ENCODE measurements at places on chromosomes 5 and 9.
A peak's percentile ranks its signal among the peaks of the same experiment; 100 is the strongest.

DNA sequence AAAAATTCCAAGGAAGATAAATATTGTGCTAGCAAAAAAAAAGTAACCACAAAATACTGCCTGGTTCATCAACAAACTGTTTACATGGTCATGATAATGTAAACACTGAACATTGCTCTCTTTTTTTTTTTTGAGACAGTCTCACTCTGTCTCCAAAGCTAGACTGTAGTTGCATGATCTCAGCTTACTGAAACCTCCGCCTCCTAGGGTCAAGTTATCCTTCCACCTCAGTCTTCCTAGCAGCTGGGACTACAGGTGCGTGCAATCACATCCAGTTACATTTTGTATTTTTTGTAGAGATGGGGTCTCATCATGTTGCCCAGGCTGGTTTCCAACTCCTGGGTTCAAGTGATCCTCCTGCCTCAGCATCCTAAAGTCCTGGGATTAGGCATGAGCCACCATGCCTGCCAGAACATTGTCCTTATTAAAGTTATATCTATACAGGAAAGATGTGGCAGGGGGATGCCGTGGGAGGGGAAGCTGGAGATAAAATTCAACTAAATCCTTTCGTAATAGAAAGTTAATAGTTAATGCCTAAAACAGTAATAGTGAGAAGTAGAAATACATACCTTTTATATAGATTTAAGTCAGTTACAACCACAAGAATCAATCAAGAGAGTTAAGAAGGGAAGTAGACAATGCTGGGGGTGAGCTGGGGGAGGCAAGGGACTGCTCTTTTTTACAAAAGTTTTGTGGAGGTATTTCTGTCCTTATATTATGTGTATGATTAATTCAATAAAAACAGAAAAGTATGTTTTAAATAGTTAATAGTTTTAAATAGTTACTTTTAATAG, 52.3 kb downstream of the RGMB start:
- no peak for DNase-seq

DNA sequence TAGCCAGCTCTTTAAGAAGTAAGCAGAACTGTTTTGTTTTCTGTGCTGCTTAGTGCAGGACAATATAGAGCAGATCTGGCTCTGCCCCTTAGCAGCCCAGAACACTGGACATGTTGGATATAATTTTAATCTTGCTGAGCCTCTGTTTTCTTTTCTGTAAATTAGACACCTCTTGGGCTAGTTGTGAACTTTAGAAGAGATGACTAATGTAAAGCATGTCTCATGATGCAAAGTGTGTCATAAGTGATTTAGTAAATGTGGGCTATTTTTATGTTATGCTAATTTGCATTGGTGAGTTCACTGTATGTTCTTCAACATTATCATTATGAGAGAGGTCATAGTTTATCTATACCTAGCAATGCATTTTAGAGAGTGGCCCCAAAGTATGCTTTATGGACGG, 156.1 kb upstream of the ADAMTSL1 start:
- DNase-seq, result no peak

DNA sequence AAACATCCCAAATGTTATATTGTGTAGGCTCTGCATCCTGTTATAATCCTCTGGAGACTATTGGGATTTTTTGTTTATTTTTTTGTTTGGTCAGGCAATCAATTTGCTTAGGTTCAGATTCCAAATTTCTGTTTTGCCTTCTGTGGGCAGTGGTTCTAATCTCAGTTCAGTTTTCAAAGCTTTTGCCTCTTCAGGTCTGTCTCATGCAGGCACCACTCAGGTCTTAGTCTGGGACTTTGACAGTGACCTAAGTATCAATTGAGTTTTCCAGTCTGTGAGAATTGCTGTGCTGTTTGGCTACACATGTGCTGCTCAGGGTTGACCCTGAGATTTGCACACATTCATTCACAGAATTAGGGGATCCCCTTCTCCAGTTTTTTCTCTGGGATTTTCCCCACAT, 14.1 kb downstream of the SNX2 start:
- DNase-seq, result no peak

DNA sequence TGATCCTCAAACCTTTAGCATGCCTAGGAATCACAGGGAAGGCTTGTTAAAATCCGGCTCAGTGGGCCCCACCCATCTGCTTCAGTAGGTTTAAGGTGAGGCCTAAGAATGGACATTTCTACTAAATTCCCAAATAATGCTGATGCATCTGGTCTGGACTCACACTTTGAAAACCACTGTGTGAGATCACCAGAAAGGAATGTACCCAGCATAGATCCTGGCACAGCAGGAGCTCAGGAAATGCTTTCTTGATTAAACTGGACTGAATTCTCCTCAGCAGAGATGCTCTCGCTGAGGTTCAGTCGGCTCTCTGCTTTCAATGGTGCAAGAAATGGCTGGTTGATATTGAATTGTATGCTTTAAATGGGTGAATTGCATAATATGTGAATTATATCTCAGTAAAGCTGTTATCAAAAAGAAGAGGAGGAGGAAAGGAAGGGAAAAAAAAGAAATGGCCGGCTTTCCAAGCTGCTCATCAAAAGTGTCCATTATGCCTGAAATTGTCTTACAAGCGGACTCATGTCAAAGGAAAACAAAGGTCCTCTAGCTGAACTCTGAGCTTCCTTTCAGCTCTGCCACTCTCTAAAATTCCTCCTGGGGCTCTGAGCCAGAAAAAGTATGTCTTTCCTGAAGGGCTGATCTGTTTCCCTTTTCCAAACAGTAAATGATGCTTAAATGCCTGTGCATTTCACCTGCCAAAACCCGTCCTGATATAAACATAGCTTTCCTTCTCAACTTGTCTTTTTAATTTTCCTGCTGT, 77.6 kb upstream of the SAP30L start:
- DNase-seq, result no peak

- no peak for DNase-seq
Measured at GRCh38 chr9:3929345-3930047, 370.4 kb downstream of the GLIS3 start.

- DNase-seq, result peak; percentile 41
Measured at GRCh38 chr9:121278477-121279261, 10.7 kb downstream of the GSN start.

GRCh38 chr5:54259090-54259489, 51.3 kb downstream of the ARL15 start:
- no peak for DNase-seq

DNA sequence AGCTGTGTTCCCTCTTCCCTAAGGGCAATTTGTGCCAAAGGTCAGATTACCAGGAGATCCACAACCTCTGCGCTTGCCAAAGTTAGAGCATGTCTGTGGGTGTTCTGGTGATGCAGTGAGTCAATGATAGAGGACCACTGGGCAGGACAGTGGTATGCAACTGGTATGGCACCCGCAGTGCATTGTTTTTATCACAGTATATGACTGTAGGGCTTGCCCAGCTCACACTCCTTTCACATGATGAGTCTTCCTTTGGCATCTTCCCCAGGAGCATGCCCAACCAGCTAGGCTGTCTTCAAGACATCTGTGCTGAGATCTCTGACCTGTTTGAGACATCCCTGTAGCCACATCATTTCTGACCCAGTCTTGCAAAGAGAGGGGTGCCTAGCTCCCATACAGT, 1650.0 kb upstream of the CDH6 start:
- DNase-seq, result no peak

DNA sequence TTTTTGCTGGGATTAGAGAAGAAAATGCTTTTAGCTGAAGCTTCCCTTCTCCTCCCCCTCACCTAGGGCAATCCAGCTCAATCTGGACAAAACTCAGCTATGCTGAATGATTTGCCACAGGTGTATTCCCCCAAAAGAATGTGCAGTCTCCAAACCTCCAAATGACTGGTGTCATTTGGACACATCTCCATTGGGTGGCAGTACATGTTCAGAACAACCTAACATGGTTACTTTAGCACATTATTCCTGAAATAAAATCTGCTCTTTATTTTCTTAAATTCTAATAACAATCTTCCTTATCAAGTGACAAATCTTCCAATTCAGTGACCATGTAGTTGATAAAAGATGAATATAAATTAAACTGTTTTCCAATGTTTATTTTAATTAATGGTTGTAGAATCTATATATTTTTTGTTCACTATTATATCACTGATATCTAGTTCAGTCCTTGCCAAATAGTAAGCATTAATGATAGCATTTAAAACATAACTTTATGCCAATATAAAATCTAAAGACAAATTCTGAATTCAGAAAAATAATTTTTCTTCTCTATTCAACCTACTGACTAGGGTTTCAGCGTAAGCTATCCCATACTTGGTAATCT, 61.3 kb upstream of the MOCS2 start:
- no peak for DNase-seq

GRCh38 chr9:6096821-6097220, 81.4 kb upstream of the RANBP6 start:
- DNase-seq, result no peak

DNA sequence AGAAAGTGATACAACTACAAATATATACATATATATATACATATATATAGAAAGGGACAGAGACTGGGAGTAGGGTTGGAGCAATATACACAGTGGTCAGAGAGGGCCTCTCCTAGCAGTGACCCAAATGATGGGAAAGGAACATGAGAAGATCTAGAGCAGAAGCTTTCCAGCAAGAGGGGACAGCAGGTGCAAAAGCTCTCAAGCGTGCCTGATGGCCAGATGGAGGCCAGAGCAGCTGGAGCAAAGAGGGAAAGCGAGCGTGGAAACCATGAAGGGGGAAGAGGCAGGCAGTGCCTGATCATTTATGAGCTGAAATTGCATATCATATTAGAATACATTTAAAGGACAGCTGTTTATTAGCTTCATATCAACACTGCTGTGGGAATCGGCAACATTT, 7.6 kb upstream of the GRPEL2 start:
- DNase-seq, result no peak

- DNase-seq, result no peak
Measured at GRCh38 chr5:33883482-33883881, 8.3 kb downstream of the ADAMTS12 start.

GRCh38 chr9:134356496-134357470, 30.5 kb downstream of the RXRA start:
- DNase-seq, result no peak

DNA sequence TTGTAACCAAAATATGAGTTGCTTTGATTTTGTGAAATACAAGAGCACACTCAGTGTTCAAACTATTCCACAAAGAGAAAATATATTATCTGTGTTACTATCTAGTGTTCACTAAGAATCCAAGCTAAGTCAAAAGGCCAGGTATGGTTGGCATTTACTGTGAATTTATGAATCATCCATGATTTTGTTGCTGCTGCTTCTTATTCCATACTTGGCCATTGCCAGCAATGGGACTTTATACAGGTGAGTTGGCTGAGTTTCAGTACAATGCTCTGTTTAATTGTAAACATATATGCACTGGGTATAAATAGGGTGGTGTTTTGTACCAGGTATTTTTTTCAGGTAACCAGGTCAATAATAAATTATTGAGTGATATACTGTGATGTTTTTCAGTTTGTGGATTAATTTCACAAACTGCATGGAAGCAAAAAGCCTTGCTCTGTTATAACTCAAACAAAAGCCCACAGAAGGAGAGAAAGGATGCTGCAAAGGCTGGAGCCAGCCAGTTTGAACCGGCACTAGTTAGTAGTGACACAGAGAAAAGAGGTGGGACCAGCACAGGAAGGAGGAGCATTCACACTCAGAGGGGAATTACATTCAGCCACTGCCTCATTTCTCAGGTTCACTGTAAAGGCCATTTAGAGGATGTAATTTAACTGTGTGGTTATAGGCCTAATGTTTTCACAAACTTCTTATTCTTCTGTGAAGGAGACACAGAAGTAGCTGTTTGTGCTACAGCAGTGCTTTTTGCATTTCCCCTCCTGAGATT, 381.8 kb downstream of the ADGRV1 start:
- peak; percentile 4 for DNase-seq

DNA sequence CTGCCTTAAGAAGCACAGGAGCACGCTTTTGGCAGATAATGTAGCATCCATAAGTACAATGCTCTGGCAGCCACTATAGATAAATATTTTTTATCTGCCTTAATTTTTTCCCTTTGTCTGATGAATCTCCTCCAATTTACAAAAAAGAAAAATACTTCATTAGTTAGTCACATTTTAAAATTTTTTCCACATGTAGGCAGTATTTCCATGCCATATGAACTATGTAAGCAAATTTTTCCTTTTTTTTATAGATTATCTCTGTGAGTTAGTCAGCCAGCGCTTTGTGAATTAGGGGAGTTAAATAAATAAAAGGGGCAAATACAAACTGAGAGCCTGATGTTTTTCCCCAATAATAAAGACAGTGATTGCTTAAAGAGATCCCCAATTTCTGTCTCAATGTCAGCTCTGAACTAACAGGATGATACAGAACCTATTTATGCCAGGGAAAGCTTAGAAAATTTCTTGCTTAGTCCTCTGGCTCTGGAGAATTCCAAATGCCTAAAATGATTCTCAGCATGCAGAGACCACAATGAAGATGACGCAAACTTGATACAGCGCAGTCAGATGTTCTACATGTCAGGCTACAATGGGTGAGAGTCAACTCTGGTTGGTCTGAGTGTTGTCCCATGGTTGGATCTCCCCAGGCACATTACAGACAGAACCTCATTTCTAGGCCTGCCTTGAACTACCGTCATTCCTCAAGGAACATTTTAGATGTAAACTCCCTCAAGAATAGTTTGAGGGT, 390.4 kb upstream of the CDH6 start:
- no peak for DNase-seq

GRCh38 chr9:1125741-1126140, 75.6 kb downstream of the DMRT2 start:
- DNase-seq, result no peak

DNA sequence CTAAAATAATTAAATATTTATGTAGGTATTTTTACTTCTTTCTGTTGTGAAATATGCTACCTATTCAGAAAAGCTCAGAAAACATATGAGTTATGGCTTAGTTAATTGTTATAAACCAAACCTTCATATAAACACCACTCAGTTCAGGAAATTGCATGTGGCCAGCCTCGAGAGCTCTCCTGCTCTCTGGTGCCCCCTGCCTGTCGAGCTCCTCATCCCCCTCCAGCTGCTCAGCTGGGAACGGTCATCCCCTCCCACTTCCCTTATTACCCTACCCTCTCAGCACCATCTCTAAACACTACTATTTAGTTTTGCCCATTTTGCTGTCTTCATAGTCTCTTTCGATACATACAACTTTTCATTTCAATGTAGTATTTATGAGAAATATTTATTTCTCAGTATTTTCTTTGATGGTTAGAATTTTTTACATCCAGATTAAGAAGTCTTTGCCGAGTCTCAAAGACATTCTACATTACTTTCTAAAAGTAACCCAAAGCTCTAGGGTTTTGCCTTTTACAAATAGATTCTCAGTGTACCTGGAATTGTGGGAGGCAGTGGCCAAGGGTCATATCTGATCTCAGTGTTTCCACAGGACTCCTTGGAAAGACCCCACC, 51.2 kb upstream of the SEMA4D start:
- peak; percentile 88 for DNase-seq

- no peak for DNase-seq
Measured at GRCh38 chr5:117955831-117956230, 1032.5 kb downstream of the DTWD2 start.

DNA sequence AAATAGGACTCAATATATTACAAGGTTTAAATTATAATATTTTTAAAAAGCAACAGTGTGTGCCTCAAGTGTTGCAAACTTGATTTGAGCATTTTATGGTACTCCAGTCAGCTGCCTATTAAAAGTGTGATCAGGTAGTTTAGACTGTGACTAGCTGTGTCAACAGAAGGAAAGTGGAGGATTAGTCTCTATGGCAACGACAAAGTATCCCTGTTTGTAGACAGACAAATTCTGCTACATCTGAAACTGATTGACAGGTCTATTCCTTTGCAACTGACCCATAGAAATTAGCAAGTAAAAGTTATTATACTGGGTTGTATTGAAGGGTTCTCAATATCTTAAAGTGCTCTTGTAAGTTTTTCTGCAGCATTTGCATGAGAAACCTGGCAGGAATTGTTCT, 249.8 kb upstream of the ARRDC3 start:
- no peak for DNase-seq
